ENCODE measurements at places on chromosomes 1 and 21.

DNA sequence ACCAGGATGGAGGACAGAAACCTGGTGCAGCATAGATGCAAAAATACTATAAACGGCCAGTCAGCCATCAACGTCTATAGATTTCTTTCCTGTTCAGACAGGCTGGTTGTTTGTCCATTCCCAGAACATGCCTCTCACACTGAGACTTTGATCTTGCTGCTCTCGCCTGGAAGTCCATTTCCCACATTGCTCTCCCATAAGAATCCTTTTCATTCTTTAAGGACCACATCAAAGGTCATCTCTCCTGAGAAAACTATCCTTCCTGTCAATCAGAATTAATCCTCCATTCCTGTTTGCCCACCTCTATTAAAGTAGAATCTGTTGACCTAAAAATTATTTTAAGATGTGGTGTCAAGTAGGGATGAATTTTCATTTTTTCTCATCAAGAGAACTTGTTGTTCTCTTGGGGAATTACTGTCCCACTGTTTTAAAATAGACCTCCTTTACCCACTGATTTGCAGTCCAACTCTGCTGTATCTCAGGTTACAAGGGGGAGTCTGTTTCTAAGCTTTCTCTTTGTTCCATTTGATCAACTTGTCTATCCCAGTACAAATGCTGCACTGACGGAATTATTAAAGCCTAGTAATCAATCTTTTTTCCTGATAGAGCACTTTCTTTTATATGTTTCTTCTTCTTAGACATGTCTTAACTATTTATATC, 172.7 kb downstream of the PATJ start:
- DNase-seq = no peak

- no peak for DNase-seq
These were observed 9.9 kb upstream of the ANKRD13C start for GRCh38 chr1:70364439-70364838.

- DNase-seq = no peak
These were observed 6.7 kb downstream of the CAP1 start for GRCh38 chr1:40047276-40047675.

DNA sequence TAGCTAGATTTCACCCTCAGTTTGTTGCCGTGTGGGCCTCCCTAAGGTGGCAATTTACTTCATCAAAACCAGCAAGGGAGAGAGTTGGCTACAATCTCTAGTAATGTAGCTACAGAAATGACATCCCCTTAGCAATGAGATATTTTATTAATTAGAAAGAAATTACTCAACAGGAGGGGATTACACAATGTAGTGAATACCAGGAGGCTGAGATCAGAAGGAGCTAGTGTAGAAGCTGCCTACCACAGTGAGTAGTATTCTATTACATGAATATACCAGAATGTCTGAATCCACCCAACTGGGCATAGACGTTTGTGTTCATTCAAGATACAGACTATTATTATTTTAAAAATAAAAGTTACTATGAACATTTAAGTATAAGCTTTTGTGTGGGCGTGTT, 868.2 kb upstream of the CXADR start:
- no peak for DNase-seq

DNA sequence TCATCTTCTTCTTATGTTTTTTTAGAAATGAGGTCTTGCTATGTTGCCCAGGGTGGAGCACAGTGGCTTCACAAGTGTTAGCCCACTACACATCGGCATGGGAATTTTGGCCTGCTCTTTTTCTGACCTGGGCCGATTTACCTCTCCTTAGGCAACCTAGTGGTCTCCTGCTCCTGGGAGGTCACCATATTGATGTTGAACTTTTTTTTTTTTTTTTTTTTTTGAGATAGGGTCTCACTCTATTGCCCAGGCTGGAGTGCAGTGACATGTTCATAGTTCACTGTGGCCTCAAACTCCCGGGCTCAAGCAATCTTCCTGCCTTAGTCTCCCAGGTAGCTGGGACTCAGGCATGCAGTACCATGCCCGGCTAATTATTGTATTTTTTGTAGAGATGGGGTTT, 7.5 kb downstream of the AK2 start:
- DNase-seq = no peak

DNA sequence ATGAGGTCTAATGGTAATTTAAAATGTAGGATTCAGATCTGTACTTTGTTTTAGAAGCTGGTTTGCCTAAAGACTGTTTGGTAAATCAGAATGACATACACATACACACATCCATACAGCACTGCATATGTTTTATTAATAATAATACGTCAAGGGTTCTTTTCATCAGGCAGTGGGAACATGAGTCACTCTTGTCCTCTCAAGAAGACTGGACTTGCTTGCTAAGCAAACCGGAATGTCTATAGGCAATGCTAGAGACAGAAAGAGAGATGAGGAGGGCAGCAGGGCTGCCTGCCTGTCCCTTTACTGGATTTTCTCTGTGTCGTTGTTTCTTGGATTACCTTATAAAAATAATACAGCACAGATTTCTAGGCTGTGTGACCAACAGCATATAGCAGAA, 119.1 kb upstream of the GALNT2 start:
- no peak for DNase-seq

GRCh38 chr1:197173571-197174507, 27.4 kb upstream of the ASPM start:
- DNase-seq = no peak

GRCh38 chr1:50605186-50605875, 182.1 kb upstream of the DMRTA2 start:
- DNase-seq = no peak

GRCh38 chr1:154808261-154808908, 61.7 kb downstream of the KCNN3 start:
- no peak for DNase-seq

GRCh38 chr1:2108877-2109580, 58.8 kb downstream of the PRKCZ start:
- DNase-seq = no peak

DNA sequence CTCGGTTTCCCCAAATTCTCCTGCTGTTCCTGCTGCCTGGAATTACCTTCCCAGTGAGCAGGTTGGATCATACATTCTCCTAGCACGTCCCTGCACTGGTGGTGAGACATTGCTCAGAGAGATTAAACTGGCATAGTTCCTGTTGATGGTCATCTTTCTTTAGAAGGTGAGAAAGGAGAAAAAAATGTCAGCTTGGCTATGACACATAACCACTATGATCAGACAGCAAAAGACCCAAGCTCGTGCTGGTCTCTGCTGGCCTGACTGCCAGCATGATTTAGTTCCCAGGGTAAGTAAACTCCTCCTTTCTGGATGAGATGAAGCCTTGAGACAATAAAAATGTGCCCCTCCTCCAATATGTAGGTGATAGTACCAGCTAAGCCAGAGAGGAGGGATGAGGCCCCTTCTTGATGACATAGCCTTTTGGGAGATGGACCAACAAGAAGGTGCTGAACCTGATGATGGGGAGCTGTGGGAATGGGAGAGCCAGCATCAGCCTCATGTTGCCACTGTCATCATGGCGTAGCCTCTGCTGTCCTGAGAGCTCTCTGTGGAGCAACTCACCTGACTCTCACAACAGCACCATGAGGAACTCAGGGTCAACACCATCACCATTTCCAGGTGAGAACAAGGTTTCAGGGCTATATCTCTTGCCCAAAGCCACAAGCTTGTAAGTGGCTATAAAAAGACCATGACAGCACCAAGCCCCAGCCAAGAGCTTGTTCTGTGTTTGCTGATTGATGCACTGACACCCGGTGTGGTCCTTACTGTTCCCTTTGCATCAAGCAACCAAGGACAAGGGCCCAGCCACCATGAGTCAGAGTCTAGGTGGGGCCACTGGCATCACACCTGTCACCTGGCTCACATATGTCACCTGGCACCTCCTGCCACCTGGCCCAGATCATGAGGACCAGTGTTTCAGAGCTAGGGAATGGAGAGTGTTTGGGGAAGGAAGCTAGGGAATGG, 200.0 kb downstream of the MATN1 start:
- DNase-seq = no peak

DNA sequence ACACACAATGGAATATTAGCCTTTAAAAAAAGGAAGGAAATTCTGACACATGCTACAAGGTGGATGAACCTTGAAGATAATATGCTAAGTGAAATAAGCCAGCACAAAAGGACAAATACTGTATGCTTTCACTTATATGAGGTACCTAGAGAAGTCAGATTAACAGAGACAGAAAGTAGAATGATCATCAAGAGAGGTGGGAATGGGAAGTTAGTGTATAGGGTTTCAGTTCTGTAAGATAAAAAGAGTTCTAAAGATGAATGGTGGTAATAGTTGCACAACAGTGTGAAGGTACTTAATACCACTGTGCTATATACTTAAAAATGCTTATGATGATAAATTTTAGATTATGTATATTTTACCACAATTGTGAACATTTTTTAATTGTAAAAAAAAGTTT, 7.2 kb downstream of the RPAP2 start:
- no peak for DNase-seq

DNA sequence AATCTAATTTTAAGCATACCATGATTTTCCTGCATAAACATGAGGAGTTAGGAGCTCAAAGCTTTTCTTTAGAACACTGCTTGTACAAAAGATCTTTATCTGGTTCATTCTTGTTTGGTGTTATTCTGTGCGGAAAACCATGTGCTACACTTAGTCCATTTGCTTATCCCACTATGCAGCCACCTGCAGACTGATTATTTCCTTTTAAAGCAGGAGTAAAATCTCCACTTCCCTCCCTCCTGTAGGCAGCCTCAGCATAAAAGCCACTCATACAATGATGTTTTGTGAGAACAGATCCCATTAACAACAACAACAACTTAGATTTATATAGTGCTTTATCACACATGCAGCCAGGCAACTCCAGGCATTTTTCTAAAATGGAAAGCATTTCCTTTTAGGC, 355.3 kb upstream of the NEGR1 start:
- no peak for DNase-seq

- DNase-seq = no peak
These were observed 17.0 kb upstream of the SH2D2A start for GRCh38 chr1:156833603-156834002.

DNA sequence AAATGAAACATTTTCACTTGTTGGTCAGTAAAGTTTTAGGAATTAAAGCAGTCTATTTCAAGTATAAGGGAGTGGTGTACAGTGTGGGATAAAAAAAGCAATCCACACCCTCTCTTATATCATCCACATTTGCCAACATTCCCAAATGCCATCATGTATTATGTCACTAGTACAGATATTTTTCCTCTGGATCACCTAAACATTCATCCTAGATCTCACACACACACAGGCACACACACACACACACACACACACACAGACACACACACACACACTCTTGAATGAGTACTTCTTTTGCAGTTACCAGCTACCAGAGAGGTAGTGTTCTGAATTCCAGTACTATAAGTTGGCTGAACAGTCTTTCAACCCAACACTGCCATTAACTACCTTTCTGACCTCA, 1369.1 kb upstream of the ADGRL4 start:
- no peak for DNase-seq

DNA sequence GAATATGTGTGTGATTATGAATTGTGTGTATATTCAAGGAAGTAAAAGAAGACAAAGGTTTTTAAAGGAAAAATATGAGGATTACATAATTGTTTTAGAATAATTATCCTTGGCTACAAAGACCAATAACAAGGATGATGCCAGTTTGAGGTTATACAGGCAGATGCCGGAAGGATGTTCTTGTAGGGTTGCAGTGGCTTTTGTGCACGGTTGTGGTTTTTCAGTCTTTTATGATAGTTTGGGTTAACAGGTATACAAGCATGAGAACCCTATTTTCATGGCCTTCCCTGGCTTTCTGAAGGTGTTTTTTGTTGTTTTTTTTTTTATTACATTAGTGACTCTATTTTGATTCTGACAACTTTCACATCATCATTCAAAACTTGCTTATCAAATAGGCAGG, 4.9 kb downstream of the CR2 start:
- no peak for DNase-seq

- no peak for DNase-seq
These were observed 530 bp upstream of the CD244 start for GRCh38 chr1:160863061-160863773.

- DNase-seq = no peak
These were observed 1.6 kb upstream of the PTPN7 start for GRCh38 chr1:202162047-202162417.

- DNase-seq = no peak
These were observed 55.3 kb upstream of the KCND3 start for GRCh38 chr1:112044745-112045144.

DNA sequence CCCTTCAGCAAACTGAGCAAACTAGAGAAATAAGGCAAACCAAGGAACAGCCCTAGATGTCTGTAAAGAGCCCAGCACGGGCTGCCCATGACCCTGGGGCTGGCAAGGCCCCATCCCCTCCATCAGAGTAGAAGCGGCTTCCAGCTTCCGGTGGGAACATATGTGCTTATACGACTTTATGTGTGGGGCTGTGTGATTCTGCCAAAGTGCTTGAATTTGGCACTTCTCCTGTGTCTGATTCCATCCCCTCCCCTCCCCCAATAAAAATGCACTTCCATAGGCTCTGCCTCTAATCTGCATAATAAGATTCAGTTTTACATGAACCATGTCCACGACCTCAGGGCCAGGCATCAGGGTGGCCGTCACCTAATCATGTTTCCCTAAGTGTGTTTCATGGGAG, 236.6 kb downstream of the DSCAM start:
- no peak for DNase-seq

GRCh38 chr1:37817481-37817880, 9.5 kb upstream of the YRDC start:
- DNase-seq = no peak

DNA sequence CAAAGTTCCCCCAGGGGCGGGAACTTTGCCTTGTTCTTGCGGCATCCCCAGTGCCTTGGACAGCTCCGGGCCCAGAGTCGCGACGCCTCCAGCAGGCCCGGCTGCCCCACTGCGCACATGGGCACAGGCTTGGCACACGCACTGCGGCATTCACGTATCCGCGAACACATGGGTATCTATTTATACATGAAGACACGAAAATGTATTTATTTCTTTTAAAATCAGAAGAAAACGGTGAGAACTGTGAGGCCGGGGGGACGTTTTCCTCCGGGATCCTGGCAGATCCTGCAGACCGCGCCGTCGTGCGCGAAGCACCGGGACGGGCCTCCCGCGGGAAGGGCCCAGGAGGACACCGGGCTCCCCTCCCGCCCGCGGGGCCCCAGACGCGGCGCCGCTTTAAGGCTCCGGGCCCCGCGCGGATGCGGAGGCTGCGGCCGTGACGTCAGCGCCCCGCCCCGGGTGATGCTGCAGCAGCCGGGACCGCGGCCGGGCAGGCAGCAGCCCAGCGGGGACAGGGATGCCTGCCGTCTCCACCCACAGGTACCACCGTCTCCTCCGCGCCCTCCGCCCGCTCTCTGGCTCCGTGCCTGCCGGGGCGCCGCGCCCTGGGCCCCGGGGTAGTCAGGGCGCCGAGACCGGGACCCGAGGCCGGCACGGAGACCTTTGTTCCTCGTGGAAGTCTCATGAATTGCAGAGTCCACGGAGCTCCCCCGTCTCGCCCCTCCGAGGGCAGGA, at the start of gene SLC45A1:
Gene SLC45A1, plus strand, starts transcription at position 468 of the 735 bp plus-strand sequence. CDS start 6,216 bp downstream, outside the sequence.
- peak; percentile 65 for DNase-seq

GRCh38 chr1:71074681-71075080, 6.2 kb downstream of the ZRANB2 start:
- DNase-seq = no peak

GRCh38 chr1:176118985-176119384, 88.1 kb downstream of the COP1 start:
- DNase-seq = no peak
